Progenitor cell of endocrine pancreas (in vitro differentiated cells): ENCODE measurements at places on chromosomes 16 and 17. TPM values are rescaled to one million over a fixed set of nuclear protein-coding genes. Genes with fewer than 3 reads are reported as not detected.

DNA sequence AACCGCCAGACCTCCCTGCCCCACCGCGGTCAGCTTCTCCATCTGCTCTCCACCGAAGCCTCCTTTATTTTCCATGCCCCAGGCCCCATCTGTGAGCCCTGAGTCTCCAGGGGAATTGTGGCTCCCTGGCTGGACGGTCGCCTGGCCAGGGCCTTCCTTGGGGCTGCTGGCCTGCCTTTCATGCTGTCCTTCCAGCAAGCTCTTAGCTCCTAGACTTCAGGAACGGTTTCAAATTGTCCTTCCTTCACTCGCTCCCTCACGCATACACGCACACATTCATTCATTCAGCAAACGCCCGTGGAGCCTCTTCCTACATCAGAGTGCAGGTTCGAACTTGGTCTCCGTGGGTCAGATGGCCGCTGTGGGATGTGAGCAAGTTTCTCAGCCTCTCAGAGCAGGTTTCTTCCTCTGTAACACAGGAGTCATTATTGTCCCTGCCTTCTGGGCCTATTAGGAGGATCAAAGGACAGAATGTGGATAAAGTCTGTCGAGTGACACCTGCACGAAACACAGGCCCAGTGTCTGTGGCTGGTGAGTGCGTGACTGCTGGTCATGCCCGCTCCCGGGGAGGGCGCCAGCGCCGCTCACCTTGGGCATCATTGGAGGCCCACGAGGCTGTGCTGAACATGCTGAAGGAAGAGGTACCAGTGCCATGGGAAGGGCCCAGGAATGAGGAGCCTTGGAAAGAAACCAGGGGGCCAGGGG, 18.7 kb upstream of the GSE1 start:
- no peak for DNase-seq

- DNase-seq = no peak
Observed at GRCh38 chr17:47995241-47995935, 24.5 kb downstream of the CDK5RAP3 start.

GRCh38 chr16:80594756-80595155, 54.0 kb downstream of the DYNLRB2 start:
- DNase-seq = no peak

DNA sequence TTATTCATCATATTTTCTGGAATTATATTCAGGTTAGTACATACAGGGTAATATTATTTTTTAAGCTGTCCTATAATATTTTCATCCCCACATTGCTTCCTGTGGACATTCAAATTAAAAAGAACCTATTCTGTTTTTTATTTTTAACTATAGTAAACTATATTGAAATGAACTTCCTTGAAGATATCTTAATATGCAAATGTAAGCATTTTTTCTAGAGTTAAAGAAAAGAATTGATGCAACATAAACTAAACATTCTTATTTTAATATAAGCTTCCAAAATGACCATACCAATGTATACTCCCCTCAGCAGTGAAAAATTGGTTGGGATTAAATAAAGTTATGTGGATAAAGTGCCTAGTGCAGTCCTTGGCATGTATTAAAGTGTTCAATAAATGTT, 416.6 kb downstream of the KIF2B start:
- no peak for DNase-seq

DNA sequence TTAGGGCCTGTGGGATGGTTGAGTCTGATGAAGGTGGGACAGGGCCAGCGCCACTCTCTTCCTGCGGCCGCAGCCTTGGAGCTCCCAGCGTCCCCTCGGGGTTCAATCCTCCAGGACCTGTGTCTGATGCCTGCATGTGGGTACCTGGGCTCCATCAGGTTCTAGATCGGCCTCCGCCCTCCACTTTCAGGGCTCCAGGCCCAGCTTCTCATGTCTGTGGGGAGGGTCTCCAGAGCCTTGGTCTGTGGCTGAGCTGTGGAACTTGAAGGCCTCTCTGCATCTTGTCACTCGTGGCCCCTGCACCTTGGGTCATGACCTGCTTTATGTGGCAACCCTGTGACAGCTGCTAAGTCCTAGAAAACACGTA, 89.8 kb upstream of the ZNF750 start:
- no peak for DNase-seq

- DNase-seq = no peak
Observed at GRCh38 chr16:55207693-55208428, 116.1 kb upstream of the IRX6 start.

GRCh38 chr16:899683-900060, 71.1 kb downstream of the LMF1 start:
- no peak for DNase-seq

DNA sequence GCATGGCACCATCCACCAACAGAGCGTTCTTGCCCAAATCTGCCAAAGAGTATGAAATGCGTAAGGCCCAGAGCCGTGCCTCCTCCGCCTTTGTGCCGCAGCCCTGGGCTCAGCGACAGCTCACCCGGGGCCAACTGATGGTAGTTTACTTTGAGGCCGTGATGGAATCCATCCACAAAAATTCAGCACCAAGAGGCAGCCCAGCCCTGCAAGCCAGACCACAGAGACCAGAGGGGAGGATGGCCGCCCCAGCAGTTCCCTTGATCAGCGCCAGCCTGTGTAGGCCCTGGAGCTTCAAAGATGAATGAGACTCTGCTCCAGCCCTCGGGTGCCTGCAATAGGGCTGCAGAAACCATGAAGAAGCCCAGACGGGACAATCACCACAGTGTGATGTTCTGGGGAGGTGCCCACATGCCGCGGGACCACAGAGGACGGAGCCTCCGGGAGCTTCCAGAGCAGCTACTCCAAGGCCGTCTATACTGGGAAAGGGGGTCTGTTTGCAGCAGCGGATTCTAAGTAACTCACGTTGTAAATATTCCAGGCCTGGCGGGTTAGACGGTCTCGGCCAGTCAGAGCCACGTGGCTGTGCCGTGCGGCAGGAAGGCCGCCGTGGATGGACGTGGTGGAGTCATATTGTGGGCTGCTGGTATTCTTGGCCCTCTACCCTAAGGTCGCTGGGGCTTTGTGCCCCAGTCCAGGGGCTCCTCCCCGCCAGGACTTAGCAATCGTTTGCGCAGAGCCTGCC, 80.3 kb downstream of the RBFOX3 start:
- no peak for DNase-seq

- no peak for DNase-seq
Observed at GRCh38 chr16:79735271-79735670, 134.7 kb upstream of the MAF start.

DNA sequence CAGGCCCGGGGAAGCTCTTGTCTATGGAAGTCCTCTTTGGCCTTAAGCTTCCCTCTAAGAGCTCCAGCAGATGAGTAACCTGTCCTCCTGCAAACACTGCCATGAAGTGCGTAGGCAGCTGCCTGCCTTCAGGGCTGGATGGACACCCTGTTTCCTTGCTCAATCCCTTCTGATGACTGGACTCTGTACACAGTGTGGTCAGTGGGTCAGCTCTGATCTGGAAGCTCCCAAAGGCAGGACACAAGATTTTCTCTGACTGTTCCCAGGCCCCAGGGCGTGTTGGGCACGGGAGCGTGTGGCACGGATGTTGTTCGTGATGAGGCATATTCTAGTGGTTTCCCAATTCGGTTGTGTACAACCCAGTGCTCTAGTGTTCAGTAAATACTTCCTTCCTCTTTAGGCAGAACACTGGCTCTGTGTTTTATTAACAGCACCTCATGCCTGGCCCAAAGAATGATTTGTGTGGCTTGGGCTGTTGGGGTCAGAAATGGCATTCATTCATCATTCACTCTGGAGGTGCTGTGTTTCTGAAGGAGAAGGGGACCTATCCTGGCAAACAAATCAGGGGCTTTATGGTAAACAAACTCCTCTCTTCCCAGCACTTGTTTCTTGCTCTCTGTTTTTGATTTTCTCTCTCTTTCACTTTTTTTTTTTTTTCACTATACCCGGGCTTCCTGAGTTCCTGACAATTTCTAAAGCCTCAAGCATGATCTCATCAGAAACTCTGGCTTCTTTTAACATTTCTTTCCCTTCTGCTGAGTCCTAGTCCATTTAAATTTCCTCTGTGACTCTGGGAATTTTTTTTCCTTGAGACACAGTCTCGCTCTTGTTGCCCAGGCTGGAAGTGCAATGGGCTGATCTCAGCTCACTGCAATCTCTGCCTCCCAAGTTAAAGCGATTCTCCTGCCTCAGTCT, 12.0 kb upstream of the RNF157 start:
- no peak for DNase-seq

DNA sequence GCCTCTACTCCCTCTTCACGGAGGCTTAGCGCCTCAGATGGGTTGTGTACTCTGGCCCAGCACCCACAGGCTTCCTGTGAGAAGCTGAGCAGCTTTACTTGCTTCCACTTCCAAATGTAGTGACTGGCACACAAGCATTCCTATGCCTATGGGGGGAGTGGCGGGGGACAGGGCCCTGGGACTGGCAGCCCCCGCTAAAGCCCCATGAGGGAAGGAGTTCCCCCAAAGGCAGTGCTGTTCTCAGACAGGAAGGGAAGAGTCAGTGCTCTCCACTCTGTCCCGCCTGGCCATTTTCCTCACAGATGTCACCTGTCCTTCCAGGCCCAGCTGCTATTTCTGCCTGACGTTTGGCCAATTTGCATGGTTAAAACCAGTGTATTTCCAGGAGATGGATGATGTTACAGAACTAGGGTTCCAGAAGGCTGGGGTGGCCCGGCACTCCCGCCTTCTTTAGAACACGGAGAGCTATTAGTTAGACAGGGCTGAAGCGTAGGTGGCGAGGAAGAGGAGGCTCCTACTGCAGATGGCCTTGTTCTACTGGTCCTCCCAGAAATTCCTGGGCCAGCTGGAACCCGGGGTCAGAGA, 83.9 kb upstream of the FBXO47 start:
- DNase-seq = no peak

GRCh38 chr17:80423536-80424225, 8.7 kb downstream of the ENDOV start:
- DNase-seq = no peak

GRCh38 chr16:81493755-81494433, 49.3 kb downstream of the CMIP start:
- DNase-seq = no peak

DNA sequence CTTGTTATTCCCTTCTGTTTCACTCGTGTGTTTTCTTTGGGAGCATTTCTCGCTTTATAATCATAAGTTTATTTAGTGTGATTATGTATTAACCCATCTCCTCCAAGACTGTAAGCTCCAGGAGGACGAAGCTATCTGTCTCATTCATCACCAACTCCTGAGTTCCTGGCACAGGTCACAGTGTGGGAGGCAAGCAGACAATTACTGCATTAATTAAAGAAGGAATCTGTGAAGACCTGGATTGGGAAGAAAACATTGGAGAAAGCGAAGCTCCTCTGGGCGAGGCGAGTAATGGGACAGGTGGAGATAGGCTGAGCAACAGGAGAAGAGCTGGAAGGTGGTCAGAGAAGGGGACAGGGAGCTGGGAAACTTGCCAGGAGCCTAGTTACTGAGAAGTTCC, 7.8 kb upstream of the CAMKK1 start:
- no peak for DNase-seq

DNA sequence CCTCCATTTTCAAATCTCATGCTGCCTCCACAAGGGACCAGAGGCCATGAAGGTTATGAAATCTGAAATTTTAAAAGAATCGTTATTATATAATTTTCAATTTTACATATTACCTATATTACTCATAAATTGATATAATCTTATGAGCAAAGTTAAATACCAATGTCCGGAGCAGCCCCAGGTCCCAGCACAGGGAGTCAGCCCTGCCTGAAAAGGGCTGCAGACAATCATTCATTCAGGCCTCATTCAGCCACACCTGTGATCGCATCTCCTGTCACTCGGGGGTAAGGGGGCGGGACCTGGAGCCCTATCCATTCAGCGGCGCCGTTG, 172.5 kb downstream of the AHSP start:
- no peak for DNase-seq

DNA sequence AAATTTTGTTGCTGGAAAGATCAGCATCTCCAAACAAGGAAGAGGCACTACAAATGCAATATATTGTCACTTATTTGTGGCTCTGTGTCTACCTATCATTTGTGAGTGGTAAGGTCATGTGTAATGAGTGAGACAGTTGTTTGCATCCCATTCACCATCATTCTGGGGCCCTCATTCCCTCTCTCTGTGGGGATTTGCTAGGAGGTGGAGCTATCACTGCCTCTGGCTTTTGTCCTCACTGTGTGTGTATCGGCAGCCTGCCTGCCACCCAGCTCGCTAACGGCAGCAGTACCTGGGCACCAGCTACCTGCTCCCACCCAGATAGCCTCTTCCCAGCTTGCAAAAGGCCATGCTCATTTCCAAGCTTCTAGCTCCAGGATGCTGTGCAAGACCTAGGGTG, 379.2 kb upstream of the ZFHX3 start:
- DNase-seq = no peak

MT1M gene
- not detected in 2 replicates for total RNA-seq

FOXJ1 gene
- 18.6 and 19.0 TPM in 2 replicates for total RNA-seq

SLC5A10 gene
- total RNA-seq = not detected in 2 replicates

ICAM2 gene
- total RNA-seq = 0.72 and 0.91 TPM in 2 replicates
